ENCODE measurements at places on chromosomes 1 and 21. TPM values are rescaled to one million over a fixed set of nuclear protein-coding genes. Genes with fewer than 3 reads are reported as not detected.

The CBR3 gene
- total RNA-seq = 5.6 TPM

- no peak for DNase-seq
These were observed 4.1 kb downstream of the TFF1 start for GRCh38 chr21:42362198-42362597.

The OR2M3 gene
- total RNA-seq = not detected

The MIXL1 gene
- total RNA-seq = 0.10 TPM

The CACNA1S gene
- not detected for total RNA-seq

- DNase-seq = no peak
These were observed 292.1 kb upstream of the VAMP3 start for GRCh38 chr1:7478809-7479499.

- DNase-seq = no peak
These were observed 252.2 kb downstream of the GRIK3 start for GRCh38 chr1:36782085-36782484.

DNA sequence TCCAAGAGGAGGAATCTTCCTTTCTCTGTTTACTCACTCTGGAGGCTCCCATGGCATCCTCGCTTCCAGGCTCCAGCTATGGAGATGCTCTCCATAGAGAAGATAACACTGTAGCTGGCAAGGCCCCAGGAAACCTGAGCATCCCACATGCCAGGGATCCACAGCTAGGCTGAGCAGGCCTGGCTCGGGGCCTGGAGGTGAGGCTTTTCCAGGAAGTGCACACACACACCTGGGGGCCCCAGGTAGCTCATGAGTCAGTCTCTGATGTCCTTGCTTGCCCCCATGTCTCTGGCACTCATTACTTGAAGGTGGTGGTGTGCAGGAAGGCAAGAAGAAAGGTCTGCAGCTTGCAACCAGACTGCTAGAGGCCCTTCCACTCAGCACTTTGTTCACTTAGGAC, 5.5 kb upstream of the LCE5A start:
- DNase-seq = no peak

All from glomerular endothelial cell (primary cell).